ENCODE measurements at places on chromosomes 12 and 14. TPM values are rescaled to one million over a fixed set of nuclear protein-coding genes. Genes with fewer than 3 reads are reported as not detected.

The TBX5 gene
- not detected for total RNA-seq

The PIANP gene
- total RNA-seq: not detected

The CD163 gene
- not detected for total RNA-seq

The FZD10 gene
- 0.04 TPM for total RNA-seq

The RPS26 gene
- total RNA-seq: 1,704 TPM

The OR6C3 gene
- not detected for total RNA-seq

The KIF21A gene
- 20.6 TPM for total RNA-seq

The GUCY2C gene
- total RNA-seq: 0.08 TPM

The CLEC4D gene
- not detected for total RNA-seq

The XPOT gene
- total RNA-seq: 73.0 TPM

The SDR9C7 gene
- total RNA-seq: 0.31 TPM

The CCDC196 gene
- total RNA-seq: not detected

The ATP5MC2 gene
- 343 TPM for total RNA-seq

The CCDC184 gene
- not detected for total RNA-seq

The B4GALNT1 gene
- 1.2 TPM for total RNA-seq

The DEGS2 gene
- total RNA-seq: not detected

The KRT78 gene
- 0.16 TPM for total RNA-seq

The BMAL2 gene
- total RNA-seq: 75.8 TPM

The SEC23A gene
- 85.4 TPM for total RNA-seq

The IFI27 gene
- total RNA-seq: 0.95 TPM

The IFT43 gene
- 37.9 TPM for total RNA-seq

The TCL1B gene
- not detected for total RNA-seq

The KIF26A gene
- total RNA-seq: 0.08 TPM

The SERPINA6 gene
- total RNA-seq: not detected

The FLRT2 gene
- total RNA-seq: 53.2 TPM

All from hair follicular keratinocyte (primary cell).